Stimulated activated CD4-positive, alpha-beta T cell treated with anti-CD3 and anti-CD28 coated beads, Interleukin-4, amount 100 ng/mL, for 24 hours (primary cell): ENCODE measurements at places on chromosomes 11 and 22.

DNA sequence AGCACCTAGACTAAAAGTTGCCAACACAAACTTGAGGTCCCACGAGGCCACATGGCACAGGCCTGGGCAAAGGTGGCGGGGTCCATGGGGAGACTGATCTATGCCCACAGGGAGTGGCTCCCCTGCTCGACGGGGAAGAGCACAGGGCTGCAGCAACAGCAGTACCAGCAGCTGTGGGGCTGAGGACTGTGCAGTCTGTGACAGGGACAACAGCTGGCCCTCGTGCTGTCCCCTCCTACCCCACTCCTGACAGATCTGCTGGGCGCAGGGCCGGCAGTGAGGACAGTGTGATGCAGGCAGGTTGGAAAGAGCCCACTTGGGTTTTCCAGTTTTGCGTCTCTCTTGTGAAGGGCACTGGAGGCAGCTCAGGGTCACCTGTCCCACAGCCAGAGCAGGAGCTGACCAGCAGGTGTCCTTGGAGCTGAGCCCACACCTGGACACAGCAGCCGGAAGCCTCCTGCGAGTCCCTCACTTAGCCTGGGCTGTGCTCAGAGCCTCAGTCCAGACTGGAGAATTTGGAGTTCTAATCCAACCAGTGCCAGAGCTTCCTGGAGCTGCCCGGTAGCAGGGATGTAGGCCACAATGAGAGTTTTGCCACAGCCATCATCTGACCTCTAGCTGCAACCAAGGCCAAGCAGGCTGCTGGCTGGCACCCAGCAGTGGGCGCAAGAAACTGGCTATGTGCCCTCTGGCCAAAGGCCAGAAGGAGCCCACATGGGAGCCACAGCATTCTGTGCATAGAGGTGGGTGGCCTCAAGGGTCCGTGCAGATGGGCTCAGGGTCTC, 3.6 kb upstream of the GAS2L1 start:
- no peak for DNase-seq

DNA sequence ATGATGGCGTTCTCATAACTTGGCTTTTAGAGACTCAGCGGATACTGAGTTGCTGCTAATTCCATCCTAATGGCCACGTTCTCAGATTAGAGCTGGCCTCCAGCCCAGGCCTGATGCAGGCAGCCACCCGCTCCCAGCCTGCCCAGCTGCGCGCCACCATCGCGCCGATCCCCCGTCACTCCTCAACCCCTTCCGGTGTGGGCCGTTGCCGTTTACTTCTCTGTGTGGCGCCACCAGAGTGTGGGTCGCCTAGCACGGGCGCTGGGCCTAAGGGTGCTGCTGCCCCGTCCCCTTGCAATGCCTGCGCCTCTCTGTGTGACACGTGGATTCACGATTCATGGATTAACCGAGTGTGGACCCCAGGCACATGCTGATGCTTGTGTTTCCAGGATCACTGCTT, 1116.0 kb downstream of the BRD1 start:
- no peak for DNase-seq

- no peak for DNase-seq
These were observed 942.0 kb upstream of the CCDC90B start for GRCh38 chr11:84227970-84228665.

DNA sequence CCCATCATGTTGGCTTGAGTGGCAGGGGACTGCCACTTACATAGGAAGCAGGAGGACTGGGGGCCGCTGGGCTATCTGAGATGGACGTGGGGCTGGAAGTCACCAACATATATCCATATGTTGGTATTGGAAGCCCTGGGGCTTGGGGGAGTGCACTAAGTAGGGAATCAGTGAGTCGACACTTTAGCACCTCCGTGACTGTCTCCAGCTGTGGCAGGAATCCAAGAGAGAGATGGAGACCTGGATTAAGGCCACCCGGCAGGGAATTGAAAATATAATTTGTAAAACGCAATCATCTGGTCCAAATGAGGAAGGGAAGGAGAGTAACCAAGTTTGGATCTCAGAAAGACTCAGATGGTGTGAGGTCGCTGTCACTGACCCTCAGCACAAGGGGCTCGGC, 68.4 kb downstream of the ELFN2 start:
- no peak for DNase-seq

DNA sequence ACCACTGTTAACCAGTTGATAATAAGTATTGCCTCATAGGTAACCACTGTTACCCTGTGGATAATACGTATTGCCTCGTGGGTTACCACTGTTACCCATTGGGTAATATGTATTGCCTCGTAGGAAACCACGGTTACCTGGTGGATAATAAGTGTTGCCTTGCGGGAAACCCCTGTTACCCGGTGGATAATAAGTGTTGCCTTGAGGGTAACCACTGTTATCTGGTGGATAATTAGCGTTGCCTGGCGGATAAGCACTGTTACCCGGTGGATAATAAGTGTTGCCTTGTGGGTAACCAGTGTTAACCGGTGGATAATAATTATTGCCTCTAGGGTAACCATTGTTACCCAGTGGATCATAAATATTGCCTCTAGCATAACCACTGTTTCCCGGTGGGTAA, 27.3 kb upstream of the NXPE4 start:
- DNase-seq: no peak

- no peak for DNase-seq
These were observed 2.3 kb upstream of the CCDC88B start for GRCh38 chr11:64337538-64338249.

DNA sequence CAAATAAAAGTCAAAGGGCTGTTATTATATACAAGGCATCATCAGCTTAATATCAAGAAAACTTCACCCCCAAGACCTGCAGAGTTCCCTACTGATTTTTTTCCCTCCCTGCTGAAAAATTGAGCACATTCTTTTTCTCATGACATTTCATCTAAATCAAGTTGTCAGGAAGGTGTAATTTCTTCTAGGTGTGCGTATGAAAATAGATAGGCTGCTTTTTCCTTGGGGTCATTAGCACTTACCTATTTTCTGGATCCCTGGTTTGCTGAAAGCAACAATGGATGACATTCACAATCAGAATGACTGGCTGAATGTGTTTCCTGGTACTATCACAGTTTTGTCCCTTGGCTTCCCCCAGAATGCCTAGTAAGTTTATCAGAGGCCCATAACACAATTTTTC, 225.0 kb upstream of the KIRREL3 start:
- DNase-seq: no peak
